Bladder microvascular endothelial cell (primary cell): ENCODE measurements at places on chromosomes 2 and 18. TPM values are rescaled to one million over a fixed set of nuclear protein-coding genes. Genes with fewer than 3 reads are reported as not detected.

The GALNT3 gene
- 0.49 TPM in 1 of 2 replicates, not detected in the other for total RNA-seq

The BZW1 gene
- 352 and 553 TPM in 2 replicates for total RNA-seq

The UGGT1 gene
- total RNA-seq: 48.9 and 82.3 TPM in 2 replicates

The MC4R gene
- not detected in 2 replicates for total RNA-seq

The SP5 gene
- total RNA-seq: not detected in 2 replicates
